ENCODE measurements at places on chromosomes 5 and 9.

GRCh38 chr5:90226433-90227099, 183.0 kb downstream of the CETN3 start:
- no peak for DNase-seq

GRCh38 chr5:17067657-17068392, 131.7 kb upstream of the MYO10 start:
- no peak for DNase-seq

DNA sequence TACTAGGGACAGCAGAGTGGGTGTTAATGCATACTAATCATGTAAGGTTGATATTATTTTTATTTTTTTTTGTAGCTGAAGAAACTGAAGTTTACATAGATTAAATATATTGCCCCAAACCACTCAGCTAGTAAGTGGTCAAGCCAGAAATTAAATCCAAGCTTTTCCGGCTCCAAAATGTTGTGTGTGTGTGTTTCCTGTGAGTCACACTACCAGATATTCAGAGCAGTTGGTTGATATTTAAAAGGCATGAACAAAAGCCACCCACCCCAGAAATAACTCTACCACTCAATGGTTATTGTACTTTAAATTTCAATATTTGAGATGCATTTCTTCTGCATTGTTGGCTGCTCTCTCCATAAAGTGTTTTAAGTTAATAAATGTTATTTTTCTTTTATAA, 29.5 kb downstream of the KCNN2 start:
- DNase-seq: no peak

- DNase-seq: peak; percentile 69
Observed at GRCh38 chr5:42756606-42757601, at the start of gene CCDC152. Gene CCDC152 (plus strand): TSS chr5:42756818. CDS start chr5:42759122, 2,304 bp downstream.

DNA sequence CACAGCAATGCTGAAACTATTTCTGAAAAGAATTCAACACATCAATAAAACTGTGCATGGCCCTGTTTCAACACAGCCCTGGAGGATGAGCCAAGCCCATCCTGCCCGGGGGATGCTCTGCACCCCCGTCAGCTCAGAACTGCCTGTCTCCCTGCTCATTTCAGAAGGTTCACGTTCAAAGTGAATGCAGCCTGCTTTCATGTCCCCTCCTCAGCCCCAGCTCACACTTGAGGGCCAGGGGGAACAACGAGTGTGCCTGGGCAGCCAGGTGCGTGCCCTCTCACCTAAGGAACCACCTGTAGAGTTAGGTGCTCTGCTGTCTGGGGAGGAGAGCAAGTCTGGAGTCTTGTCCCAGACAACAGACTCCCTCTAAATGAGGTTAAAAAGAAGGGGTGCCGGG, 348.5 kb upstream of the IRX2 start:
- DNase-seq: no peak

GRCh38 chr5:132176987-132177386, 50.7 kb downstream of the P4HA2 start:
- no peak for DNase-seq

DNA sequence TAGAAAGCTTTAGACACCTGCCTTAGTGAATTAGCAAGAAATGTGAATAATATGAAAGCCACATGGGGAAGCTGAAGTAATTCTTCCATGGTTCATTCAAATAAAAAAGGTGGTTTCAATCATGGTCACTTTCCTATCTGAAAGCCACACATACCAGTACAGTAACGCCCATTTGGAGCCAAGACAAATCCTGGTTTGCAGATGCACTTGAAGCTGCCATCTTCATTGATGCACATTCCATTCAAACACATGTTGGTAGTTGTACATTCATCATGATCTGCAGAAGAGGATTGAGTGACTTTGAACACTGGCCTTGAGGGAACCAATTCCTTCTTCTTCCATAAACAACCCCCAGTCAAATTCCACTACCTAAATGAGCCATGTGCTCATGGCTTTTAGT, 161.5 kb downstream of the FBN2 start:
- DNase-seq: no peak

DNA sequence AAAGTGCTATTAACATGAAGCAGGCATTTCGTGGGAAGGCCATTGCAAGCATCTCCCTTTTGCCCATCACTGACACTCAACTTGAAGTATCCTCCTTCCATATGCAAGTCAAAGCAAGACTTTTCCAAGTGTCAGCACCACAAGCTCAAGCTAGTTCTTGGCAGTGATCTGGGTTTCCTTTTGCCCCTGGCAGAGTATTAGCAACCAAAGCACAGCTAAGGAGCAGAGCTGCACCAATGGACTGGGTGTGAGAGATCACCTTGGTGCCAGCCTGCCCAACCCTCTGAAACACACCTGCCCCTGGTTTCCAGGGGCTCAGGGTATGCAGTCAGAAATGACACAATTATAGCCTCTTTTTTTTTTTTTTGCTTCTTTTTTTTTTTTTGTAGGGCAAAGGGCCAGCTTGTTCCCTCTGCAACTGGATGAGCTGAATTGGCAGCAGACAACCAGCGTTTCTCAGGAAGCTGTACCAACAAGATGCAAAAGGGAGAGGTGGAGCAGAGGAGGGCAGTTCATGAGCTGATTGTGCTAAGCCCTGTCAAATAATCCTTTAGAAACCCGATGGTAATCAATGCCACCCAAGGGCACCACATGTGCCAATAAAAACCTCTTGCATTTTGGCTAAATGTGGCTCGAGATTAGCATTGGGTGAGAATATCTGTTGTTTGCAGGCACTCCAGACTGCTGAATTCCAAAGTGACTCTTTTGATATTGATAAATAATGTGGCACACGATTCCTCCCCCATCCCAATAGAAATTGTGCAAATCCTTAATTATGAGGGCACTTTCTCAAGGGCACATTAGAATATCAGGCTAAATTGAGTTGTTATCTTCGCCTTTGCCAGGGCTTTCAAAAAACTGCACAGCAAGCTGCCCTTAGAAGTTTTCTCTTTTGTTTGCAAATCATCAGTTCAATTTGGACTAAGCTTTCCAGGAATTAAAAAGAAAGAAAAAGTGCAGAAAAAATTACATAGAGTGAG, 192.4 kb downstream of the GAS1 start:
- no peak for DNase-seq

DNA sequence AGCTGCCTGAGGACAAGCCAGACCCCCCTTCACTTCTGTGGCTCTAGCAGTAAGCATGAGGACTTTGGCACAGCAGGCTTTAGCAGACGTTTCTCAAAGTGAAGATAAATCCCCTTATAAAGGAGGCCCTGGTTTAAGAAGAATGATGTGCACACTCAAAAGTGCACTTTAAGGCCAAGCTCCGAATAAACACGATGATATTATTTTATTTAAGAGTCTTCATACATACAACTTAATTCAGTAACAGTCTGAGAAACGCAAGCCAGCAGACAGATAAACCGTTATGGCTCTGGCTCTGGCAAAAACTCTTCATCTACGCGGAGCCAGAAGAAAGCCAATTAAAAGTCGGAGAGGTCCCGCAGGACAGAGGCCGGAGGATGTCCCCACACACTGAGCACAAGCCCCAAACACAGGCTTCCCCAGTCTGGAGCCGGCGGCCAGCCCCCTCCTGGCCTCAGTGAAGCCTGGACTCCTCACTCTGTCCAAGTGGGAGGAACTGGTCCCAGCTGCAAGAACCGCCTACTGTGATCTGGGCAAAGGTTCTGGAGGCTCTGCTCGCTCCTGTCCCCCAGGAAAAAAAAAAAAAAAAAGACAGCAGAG, 44.6 kb downstream of the ADAMTS2 start:
- DNase-seq: no peak

GRCh38 chr9:4714266-4715016, 26.6 kb downstream of the AK3 start:
- DNase-seq: no peak

GRCh38 chr9:72043576-72043975, 16.8 kb downstream of the C9orf57 start:
- DNase-seq: no peak

DNA sequence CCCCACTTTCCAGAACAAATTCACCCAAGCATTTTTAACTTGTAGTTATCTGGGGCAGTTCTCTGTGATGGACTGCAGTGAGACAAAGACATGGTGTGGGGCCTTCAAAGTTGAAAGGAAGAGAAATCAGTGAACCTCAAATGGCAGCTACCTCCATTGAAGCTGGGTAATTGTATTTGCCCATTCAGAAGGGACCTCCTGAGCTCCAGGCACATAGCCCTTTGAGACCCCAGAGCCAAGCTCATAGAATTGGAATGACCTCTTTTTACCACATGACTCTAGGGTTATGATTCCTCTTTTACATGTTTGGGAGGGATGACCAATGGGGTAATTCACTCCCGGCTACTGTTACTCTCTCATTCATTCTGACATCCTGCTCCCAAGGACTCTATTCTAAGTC, 368.4 kb upstream of the ITGA1 start:
- no peak for DNase-seq

GRCh38 chr5:60274747-60275146, 381.2 kb upstream of the PDE4D start:
- no peak for DNase-seq

- DNase-seq: no peak
Observed at GRCh38 chr5:1842004-1842819, 40.5 kb downstream of the IRX4 start.

GRCh38 chr5:73591102-73591695, 25.7 kb downstream of the UTP15 start:
- no peak for DNase-seq

Data from activated T-cell treated with anti-CD3 and anti-CD28 coated beads, Interleukin-2, amount 50 U/mL, for 1 hour (primary cell).